ENCODE measurements at places on chromosomes 12 and 14.

- DNase-seq = no peak
Observed at GRCh38 chr12:18443768-18444437, 182.6 kb downstream of the PIK3C2G start.

GRCh38 chr14:64185184-64185583 lies 109.0 kb downstream of the ESR2 start:
- DNase-seq = no peak

GRCh38 chr12:67757651-67758050 lies 109.1 kb downstream of the DYRK2 start:
- no peak for DNase-seq

DNA sequence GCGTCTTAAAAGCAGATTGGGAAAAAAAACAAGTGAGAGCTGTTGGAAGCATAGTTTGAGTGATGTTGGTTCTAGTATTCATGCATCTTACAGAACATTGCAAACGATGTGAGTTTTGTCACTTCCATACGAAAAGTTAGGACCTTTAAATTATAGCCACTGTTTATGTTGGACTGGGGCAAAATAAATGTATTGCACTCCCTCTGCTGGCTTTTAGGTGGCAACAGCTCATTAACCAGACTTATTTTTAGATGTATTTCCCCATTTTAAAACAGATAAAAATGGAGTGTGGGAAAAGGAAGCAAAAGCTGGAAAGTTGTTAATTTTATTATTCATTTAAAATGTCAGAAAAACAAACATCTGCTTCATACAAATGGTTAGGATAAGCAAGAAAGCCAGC lies 111.9 kb downstream of the LGR5 start:
- DNase-seq = peak; percentile 29

DNA sequence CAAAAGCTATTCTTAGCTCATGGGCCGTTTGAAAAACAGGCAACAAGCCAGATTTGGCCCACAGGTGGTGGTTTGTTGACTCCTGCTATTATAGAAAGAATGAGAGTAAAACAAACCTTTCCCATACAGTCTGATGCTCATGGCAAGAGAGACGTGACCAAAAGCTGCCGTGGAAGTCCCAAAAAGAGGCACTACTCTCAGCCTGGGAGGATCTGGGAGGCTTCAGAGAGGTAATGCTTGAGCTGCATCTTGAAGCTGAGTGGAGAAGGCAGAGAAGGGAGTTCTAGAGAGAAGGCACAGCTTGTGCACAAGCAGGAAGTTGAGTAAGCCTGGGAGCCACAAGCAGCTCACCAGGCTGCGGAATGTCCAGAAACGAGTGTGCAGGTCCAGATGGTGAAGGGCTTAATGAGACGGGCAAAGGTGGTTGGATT lies 9.6 kb downstream of the PLXNC1 start:
- no peak for DNase-seq

- peak; percentile 72 for DNase-seq
Observed at GRCh38 chr12:107356266-107356936, 263.1 kb upstream of the CRY1 start.
